ENCODE measurements at places on chromosomes 4 and X.

DNA sequence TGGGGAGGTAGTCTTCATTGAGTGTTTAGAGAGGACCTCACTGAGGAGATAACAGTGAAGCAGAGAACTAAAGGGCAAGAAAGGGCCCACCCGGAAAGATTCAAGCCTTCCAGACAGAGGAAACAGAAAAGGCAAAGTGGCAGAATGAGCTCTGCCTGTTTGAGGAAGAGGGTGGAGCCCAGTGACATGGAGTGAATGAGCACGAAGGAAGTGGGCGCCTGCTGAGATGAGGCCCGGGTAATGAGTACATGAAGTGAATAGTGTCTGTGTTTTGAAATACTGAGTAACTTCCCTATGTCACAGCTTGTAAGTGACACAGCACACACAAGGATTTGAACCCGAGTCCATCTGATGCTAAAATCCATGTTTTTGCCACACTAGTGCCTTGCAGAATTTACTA lies 32.5 kb upstream of the TLR2 start:
- DNase-seq: no peak

GRCh38 chrX:123475068-123475724 lies 257.7 kb downstream of the THOC2 start:
- no peak for DNase-seq

DNA sequence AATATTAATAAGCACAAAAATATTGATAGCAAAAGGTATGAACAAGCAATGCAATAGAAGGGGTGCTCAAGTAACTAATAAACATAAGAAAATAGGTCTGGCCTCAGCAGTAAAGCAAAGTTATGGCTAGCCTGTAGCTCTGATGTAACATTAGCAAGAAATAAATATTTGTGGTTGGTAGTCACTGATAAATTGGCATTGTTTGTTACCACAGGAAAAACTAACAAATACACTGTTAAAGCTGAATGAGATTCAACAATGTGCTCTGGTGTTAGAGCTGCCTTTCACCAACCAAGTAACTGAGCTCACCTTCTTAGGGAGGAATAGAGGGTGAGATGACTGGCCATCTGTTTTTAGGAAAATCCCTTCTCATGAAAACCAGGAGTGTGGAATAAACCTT lies 71.4 kb downstream of the AREG start:
- DNase-seq: no peak

DNA sequence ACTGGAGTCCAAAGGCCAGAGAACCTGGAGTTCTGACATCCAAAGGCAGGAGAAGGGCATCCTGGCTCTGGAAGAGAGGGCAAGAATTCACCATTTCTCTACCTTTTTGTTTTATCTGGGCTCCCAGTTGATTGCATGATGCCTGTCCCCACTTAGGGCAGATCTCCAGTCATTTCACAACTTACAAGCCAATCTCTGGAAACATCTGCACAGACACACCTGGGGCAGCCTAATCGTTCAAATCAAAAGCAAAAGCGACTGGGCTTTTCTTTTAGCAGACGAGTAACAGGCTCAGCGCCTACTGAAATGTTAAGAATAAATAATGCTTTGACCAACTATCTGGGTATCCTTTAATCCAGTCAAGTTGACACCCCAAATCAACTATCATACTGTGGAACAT lies 136.0 kb upstream of the NPY2R start:
- DNase-seq: no peak

DNA sequence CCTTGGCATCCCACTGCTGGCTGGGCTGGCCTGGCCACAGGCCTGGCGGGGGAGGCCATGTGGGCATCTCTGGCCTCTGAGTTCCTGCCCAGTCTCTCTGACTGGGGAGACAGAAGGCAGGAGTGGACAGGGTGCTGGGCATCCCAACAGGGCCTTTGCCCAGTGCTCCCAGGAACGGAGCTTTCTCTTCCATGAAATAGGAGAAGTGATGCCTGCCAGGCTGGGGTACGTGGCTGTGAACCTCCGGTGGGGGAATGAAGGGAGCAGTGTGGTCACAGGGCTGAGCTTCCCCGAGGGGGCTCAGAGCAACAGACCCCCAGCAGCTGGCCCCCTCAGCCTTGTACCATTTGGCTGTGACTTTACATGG lies 40.4 kb upstream of the HMX1 start:
- DNase-seq: no peak

- DNase-seq: no peak
Observed at GRCh38 chrX:129461801-129462456, 61.4 kb downstream of the SMARCA1 start.

DNA sequence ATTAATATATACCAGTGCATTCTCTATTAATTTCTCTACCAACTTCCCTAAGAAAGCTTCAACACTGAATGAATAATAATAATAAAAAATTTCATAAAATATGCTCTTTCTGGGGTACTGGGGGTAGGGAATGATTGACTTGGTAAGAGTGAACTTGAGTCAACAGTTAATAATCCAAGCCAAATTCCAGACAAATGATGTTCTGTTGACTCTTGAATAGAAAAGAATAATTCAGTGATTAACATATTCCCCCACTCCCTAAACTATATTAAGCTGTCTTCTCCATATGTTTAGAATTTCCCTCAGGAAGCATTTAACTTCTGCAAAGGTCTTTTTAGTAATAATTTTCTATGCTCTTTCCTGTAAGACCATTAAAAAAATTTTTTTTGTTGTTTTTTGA lies 12.3 kb downstream of the PGRMC2 start:
- DNase-seq: no peak

DNA sequence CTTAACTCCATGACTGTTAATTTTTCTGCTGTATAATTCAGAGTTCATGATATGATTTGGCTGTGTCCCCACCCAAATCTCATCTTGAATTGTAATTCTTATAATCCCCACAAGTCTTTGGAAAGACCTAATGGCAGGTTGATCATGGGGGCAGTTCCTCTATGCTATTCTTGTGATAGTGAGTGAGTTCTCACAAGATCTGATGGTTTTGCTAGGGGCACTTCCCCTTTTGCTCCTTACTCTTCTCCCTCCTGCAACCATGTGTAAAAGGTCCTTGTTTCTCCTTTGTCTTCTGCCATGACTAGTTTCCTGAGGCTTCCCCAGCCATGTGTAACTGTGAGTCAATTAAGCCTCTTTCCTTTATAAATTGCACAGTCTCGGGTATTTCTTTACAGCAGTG lies 1751.9 kb downstream of the ARAP2 start:
- DNase-seq: no peak

DNA sequence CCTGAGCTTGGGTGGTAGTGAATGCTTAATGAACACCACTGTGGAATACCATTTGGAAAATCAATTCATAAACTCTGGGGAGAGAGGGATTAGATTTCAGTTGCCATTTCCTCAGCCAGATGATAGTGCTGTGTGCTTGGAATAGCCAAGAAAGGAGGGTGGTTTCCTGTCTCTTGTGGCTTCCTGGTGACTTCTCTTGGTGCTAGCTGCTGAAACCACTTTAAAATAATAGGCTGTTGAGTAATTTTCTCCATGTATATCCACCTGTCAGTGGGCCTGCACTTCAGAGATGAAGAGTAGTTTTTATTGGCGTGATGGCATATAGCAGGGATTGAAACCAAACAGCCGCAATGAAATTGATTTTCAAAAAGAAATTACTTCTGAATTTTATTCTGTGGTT lies 11.8 kb downstream of the EDA start:
- no peak for DNase-seq

GRCh38 chr4:38111024-38111423 lies 150.8 kb downstream of the PTTG2 start:
- no peak for DNase-seq

- no peak for DNase-seq
Observed at GRCh38 chrX:9786798-9787635, 788 bp downstream of the SHROOM2 start.

GRCh38 chrX:96770315-96770714 lies 85.7 kb downstream of the DIAPH2 start:
- DNase-seq: no peak
